ENCODE measurements at places on chromosomes 3 and 15. TPM values are rescaled to one million over a fixed set of nuclear protein-coding genes. Genes with fewer than 3 reads are reported as not detected.

- DNase-seq: no peak
Measured at GRCh38 chr3:40588406-40588805, 63.6 kb downstream of the ZNF621 start.

- no peak for DNase-seq
Measured at GRCh38 chr3:4865714-4866113, 113.5 kb upstream of the BHLHE40 start.

DNA sequence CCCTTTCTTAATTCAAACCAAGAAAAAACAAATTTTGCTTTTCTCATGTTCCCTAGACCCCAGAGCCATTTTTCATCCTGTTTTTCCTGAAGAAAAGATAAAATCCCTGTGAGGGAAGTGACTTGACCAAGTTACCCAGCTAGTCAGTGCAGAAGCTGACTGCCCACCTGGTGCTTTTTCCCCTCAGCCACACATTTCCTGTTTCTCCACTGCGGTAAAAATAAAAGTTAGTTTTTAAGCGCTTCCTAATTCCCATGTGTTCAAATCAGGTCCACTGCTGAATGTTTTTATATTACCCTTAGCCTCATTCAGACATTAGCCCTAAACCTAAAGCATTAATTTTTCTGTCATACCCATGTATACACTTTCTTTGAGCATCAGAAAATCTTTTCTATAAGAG lies 26.1 kb downstream of the PPP2R3A start:
- no peak for DNase-seq

The SIAH2 gene
- total RNA-seq: 14.6 TPM

GRCh38 chr3:20583648-20584047 lies 397.6 kb upstream of the SGO1 start:
- no peak for DNase-seq

GRCh38 chr3:99332718-99333117 lies 305.7 kb upstream of the COL8A1 start:
- DNase-seq: peak; percentile 23

The MESP1 gene
- total RNA-seq: 0.13 TPM

DNA sequence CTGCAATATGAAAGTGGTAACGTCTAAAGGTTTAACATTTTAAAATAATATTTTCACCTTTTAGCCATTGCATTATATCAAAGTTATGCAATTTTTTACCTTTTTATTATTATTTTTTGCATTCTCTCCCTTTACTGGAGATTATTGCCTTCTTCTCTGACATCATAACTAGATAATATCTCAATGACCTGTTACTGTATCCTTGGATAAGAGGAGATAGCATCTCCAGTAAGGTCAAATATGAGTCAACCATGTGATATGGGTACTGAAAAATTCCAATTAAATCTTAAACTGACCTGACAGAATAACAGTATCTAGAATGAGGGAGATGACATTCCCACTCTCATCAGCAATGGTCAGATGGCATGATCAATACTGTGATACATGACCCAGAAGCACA lies 108.3 kb downstream of the ZBTB20 start:
- no peak for DNase-seq

The ECE2 gene
- total RNA-seq: not detected

GRCh38 chr3:152205097-152205593 lies 63.6 kb upstream of the MBNL1 start:
- DNase-seq: no peak

DNA sequence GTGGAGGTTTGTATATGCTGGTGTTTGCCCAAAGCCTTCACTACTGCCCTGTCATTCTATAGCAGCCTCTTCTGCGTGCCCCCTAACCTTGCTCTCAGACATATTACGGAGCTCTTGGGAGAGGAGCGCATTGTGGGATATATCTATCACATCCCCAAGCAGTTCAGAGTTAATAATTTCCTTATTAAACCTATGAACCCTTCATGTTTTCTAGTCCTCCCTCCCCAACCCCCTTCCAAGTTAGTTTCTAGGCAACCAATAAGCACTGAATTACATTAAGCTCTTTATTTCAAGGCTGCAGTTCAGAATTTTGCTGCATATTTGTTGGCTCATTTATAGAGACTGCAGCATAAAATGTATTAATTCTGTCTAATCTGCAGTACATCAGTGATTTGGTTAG lies 57.3 kb upstream of the GRM7 start:
- DNase-seq: no peak
